ENCODE measurements at places on chromosomes 16 and 17.

DNA sequence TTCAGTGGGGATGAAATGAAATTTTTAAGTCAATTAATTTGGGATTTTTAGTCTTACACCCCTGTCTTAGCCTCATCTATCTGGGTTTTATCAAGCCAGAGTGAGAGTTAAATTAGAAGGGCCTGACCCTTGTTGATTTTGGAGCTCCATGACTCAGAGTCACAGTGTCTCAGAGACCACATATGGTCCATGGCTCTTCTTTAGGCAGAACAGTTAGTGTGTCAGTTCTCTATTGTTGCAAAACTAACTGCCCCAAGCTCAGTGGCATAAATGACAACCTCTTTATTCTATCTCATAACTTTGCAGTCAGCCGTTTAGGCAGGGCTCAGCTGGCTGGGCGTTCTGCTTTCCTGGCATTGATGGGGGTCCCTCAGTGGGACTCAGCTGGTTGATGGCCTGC is 44.7 kb downstream of the IRF8 start:
- DNase-seq, result no peak

GRCh38 chr16:680625-680945 is 375 bp downstream of the STUB1 start:
- DNase-seq, result no peak

- no peak for DNase-seq
Measured at GRCh38 chr16:15874745-15875314, 13.6 kb downstream of the CEP20 start.

DNA sequence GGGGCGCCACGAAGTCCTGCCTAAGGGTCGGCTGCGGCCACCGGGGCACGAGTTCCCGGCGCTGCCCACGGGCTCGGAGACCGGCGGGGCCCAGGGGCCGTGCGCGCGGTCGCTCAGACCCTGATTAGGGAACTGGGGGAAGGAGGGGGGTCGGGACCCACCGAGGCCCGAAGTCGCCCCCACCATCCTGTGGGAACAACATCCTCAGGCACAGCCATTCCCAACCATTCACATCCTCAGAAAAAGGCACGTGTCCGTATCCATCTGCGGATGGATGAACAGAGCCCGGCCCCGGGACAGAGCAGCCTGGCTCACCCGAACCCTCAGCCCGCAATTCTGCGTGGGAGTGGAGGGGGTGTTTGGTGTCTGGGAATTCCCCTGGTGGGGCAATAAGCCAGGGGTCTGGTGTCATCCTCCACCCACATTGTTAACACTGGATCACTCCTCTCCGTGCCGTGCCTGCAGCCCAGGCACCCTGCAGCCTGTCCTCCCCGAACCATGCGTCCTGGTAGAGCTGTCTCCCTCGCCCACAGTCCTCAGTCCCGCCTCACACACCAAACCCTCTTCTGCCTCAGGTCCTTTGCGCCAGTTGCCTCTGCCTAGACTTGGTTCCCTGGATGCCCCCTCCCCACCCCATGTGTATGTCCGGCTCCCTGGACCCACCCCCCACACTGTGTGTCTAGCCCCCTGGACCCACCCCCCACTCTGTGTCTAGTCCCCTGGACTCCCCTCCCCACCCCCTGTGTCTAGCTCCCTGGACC is 789 bp upstream of the CCDC57 start:
- peak; percentile 21 for DNase-seq

- DNase-seq, result no peak
Measured at GRCh38 chr17:40461732-40462342, 18.6 kb downstream of the IGFBP4 start.

DNA sequence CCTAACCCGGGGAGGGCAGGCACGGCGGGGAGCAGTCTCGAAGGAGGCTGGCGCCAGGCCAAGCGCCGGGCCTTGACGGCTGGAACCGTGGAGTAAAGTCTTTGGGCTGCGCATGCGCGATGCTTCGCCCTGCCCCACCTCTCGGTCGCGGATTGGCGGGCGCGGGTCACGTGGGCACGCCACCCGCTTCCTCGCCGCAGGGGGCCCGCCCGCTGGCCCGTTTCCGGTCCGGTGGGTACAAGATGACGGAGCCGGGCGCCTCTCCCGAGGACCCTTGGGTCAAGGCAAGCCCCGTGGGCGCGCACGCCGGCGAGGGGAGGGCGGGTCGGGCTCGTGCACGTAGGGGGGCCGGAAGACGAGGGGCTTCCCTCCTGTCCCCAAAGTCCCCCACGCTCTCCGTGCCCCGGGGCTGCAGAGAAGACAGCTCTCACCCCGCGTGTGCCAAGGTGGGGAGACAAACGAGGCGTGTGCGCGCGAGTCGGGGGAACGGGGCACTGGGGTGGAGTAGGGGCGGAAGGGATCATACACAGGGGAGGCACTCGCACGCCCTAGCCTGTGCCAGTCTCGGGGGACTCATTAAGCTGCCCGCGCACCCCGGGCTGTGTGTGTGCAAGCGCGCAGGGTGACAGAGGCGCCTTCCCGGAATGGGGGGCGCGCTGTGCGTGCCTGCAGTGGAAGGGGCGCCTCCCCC is at the start of gene MLX:
Gene MLX (plus strand): TSS at position 218 of the 691 bp plus-strand sequence. CDS start 25 bp downstream, at position 243.
- DNase-seq, result peak; percentile 92

DNA sequence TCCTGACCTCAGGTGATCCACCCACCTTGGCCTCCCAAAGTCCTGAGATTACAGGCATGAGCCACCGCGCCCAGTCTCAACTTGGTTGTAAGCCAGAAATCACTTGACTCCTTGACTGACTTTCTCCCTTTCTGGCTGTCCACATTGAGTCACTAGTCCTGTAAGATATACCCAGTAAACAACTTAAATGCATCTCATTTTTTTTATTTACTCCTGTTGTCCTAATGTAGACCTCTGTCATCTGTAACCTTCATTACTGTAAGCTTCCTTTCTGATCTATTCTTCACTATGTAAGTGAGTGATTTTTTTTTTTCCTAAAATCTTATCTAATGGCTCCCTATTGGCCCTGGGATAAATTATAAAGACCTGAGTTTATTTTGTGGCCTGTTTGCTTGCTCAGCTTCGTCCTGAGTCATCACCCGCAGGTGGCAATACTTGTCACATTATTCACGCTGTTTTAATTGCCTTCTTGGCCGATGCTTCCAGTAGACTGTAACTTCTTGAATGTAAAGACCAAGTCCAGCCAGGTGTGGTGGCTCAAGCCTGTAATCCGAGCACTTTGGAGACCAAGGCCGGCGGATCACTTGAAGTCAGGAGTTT is 41.0 kb downstream of the PAFAH1B1 start:
- no peak for DNase-seq

GRCh38 chr17:43027091-43028032 is 2.3 kb downstream of the RND2 start:
- no peak for DNase-seq

- DNase-seq, result peak; percentile 70
Measured at GRCh38 chr17:45936610-45937009, 42.3 kb downstream of the MAPT start.

GRCh38 chr17:67289181-67289876 is 44.3 kb upstream of the HELZ start:
- DNase-seq, result no peak

- peak; percentile 48 for DNase-seq
Measured at GRCh38 chr17:74135391-74136167, 67.9 kb upstream of the RPL38 start.

- DNase-seq, result no peak
Measured at GRCh38 chr17:80110927-80111701, 9.7 kb downstream of the GAA start.

DNA sequence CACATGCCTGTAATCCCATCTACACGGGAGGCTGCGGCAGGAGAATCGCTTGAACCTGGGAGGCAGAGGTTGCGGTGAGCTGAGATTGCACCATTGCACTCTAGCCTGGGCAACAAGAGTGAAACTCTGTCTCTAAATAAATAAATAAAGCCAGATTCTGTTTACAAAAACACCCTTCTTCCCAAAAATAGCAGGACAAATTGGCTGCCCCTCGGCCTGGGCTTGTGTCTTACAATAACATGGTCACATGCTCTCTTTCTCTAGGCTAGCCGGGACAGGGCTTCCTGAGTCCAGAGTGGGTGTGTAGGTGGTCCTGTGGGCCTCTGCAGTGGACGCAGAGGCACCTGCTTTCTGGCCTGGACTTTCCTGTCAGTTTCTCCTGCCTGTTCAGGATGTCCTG is 3.2 kb upstream of the EDC4 start:
- DNase-seq, result no peak

GRCh38 chr17:70159980-70160379 is 9.4 kb upstream of the KCNJ2 start:
- DNase-seq, result no peak

GRCh38 chr17:57911834-57912673 is 43.2 kb downstream of the CUEDC1 start:
- peak; percentile 96 for DNase-seq

DNA sequence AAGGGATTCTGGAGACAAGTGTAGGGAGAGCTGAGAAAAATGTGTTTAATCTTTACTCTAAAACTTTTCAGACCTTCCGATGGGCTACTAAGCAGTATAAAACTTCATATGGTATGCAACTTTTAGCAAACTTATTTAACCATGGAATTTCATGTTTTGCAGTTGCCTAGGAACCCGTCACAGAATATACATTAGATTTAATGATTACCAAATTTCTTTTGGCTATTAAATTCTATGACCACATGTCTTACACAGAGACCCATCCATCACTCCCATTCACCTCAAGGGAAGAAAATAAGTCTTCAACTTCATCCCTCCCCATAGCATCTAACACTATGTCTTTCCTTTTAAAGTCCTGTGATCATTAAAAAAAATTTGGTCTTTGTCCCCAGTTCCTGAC is 54.9 kb downstream of the HS3ST3A1 start:
- DNase-seq, result no peak

- DNase-seq, result no peak
Measured at GRCh38 chr16:53094013-53094630, 39.3 kb downstream of the CHD9 start.

GRCh38 chr16:83068686-83069085 is 441.9 kb downstream of the CDH13 start:
- peak; percentile 58 for DNase-seq

- DNase-seq, result peak; percentile 70
Measured at GRCh38 chr17:73710095-73710592, 65.9 kb upstream of the SDK2 start.

DNA sequence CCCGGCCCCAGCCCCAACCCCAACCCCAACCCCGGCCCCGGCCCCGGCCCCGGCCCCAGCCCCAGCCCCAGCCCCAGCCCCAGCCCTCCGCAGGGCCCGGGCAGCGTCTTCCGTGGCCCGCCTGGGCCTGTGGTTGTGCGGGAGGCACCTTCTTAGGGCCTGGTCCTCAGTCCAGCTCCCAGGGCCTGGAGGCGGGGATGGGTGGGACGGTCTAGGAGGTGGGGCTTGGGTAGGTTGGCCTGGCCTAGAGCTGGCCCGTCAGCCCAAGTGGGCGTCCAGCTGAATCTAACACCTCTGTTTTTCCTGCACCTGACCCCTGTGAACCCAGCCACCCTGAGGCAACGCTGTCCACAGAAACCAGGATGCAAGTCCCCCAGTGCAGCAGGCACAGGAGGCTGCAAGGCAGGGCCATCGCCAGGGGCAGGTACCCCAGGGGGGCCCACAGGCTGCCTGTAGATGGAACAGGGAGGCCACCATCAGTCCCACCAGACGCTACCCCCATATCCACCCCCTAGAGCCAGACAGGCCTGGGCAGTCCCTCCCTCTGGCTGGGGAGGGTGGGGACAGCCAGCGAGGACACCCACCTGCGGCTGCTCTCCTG is 8.8 kb downstream of the MSLN start:
- no peak for DNase-seq

- DNase-seq, result no peak
Measured at GRCh38 chr17:72766761-72767356, 325.6 kb downstream of the SLC39A11 start.

DNA sequence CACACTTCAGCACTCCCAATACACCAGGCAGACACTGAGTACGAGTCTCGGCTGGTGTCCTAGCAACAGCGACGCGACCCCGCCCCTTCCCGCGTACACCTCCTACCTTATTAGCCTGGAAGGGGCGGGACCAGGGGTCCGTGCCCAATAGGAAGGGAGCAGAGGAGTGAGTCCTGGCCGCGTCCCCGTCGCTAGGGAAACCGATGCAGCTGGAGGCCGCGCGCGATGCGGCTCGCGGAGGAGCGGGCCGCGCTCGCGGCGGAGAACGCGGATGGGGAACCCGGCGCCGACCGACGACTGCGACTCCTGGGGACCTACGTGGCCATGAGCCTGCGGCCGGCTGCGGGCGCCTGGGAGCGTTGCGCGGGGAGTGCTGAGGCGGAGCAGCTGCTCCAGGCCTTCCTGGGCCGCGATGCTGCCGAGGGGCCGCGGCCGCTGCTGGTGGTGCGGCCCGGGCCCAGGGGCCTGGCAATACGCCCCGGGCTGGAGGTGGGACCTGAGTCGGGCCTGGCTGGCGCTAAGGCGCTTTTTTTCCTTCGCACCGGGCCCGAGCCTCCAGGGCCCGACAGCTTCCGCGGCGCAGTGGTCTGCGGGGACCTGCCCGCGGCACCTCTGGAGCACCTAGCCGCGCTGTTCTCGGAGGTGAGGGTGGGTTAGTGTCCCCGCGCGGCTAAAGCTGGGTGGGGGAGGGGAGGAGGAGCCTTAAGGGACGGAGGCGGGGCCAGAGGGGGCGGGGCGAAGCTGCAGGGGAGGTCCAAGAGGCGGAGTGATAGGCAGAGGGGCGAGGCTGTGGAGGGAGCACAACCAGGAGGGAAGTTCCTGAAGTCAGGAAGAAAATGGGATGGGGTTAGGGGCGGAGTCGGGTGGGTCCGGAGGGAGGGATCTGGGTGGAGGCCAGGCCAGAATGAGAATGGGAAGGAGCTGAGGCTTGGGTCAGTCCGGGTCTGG is at the start of gene DNAH9:
Gene DNAH9 (plus strand): TSS at position 197 of the 948 bp plus-strand sequence. CDS start 29 bp downstream, at position 226.
- peak; percentile 67 for DNase-seq

- no peak for DNase-seq
Measured at GRCh38 chr17:64632194-64632593, 29.9 kb downstream of the SMURF2 start.

DNA sequence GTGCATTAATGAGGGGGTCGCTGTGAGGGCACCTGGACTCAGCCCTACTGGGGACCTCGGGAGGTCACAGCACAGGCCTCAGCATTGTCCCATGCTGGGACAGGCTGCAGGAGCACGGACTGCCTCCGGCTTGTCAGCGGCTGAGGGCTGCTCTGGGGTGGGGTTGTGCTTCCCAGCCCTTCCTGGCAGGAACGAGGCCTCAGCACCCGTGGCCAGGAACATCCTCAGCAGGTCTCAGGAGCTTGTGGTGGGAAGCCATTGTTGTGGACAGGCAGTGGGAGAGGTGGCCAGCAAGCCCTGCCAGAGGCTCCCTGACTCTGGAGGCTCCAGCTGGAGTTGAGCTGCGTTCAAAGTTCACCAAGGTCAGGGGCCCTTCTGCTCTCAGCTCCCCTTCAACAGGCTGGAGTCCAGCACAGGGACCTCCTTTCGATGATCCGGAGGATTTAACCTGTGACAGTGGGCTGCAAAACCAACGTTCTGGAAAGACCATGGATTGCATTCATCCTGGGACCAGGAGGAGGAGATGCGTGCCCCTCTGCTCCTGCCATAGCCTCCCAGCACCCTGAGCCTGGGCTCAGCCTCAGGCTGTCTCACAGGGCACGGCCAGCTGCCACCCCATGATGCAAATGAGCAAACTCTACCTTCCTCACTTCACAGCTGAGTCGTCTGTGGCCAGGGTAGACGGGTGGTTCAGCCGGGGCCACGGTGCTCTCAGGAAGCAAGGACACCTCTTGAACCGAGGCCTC is 32.6 kb downstream of the FOXL1 start:
- no peak for DNase-seq
